ENCODE measurements at places on chromosomes 5 and 9.

- no peak for DNase-seq
Observed at GRCh38 chr5:180641566-180641900, 7.9 kb downstream of the FLT4 start.

DNA sequence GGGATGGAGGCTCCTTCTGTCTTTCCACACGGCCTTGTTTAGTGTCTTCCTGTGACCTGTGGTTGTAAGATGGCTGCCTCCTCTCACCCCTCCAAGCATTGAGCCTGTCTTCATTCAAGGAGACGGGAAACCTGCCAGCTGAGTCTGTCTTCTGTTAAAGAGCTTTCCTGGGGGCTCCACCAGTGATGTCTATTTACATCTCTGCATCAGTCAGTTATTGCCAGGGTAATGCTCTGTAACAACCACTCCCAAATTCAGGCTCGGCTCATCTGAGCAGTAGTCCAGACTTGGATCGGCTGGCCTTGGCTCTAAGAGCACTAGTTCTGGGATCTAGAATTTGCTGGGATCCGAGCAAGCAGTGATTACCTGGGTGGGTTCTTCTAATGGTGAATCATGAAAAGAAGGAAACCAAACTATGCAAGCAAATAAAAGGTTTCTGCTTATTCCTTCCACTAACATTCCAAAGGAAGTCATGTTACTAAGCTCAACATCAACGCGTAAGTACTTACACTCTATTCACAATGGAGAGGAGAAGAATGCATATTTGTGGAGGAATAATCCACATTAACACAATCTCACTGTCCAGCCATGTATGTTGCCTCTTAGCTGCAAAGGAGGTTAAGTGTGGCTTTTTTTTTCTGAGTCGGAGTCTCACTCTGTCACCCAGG lies 61.7 kb downstream of the GALNT12 start:
- DNase-seq = no peak

GRCh38 chr5:172624996-172625964 lies 15.8 kb upstream of the NEURL1B start:
- no peak for DNase-seq

GRCh38 chr5:33755231-33755630 lies 136.6 kb downstream of the ADAMTS12 start:
- DNase-seq = no peak

DNA sequence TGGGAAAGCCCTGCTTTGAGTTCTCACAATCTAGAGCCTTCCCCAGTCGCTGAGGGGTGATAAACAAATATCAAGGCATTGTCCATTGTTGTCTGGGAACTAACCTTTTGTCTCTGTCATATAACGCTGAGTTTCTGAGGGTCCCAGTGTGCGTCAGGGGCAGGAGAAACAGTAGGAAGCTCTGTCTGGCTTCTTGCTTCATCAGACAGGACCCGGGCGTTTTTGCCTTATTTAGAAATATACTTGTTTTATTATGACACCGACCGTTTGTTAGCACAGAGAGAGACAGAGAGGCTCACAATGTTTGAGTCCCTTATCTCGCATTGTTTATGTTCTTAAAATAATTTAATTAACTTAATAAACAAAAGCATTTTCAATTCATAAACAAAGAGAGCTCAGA lies 204.9 kb upstream of the GAS1 start:
- no peak for DNase-seq

DNA sequence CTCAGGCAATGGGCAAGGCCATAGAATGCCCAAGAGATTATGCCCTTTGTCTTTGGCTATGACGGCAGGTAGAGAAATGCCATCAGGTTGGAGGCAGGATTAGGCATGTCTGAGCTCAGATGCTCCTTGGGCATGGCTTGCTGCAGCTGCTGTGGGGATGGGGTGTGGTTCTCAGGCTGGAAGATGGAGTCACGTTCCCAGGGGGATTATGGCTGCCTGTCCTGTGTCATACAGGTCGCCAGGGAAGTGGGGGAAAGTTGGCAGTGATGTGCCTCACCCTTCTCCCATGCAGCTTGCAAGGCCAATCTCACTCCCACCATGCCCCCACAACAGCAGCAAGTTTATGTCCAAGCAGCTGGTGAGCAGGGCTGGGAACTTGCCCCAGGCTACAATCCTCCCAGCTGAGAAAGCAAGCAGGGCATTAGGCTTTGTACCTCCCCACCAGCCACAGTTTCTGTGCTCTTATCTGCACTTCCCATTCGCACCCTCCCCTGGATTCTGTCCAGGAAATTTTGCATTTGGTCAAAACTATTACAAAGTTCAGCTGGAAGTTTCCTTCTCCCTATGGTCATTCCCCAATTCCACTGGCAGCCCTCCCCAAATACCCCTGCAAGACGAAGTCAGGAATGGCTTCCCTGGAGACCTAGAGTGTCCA lies 1788.0 kb upstream of the NUDT12 start:
- DNase-seq = no peak

DNA sequence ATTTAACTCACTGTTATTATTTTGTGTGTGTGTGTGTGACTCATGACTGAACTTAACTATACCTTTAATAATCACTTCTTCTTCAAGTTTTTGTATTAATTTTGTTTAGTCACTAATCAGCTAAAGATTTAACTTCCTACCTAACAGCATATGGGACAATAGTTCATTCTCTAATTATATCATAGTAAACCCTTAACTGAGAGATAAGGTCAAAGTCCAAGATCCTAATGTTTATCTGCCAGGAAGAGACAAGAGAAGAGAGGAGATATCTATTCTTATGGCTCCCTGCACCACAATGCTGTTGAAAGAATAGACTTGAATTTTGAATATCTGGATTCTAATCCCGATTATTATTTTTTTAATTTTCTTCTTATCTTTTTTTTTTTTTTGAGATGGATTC lies 28.1 kb downstream of the FREM1 start:
- DNase-seq = no peak

GRCh38 chr5:78651468-78651867 lies 2.9 kb upstream of the LHFPL2 start:
- no peak for DNase-seq
